Immature natural killer cell (primary cell): ENCODE measurements at places on chromosomes 2 and 18.

- peaks cover 2% of the 10 kb centered on the region for H3K27me3 ChIP-seq
- H3K4me3 ChIP-seq: no peak overlapping the region
- H3K27ac ChIP-seq: no peak overlapping the region
- DNase-seq: no peak
These were observed 117.5 kb upstream of the ZNF521 start for GRCh38 chr18:25469489-25469888.

GRCh38 chr2:177282181-177282641 is 17.7 kb upstream of the NFE2L2 start:
- H3K4me1 ChIP-seq: peaks cover 19% of the 10 kb centered on the region
- no peak overlapping the region for H3K27ac ChIP-seq
- DNase-seq: no peak
- H3K36me3 ChIP-seq: peaks cover 3% of the 10 kb centered on the region

DNA sequence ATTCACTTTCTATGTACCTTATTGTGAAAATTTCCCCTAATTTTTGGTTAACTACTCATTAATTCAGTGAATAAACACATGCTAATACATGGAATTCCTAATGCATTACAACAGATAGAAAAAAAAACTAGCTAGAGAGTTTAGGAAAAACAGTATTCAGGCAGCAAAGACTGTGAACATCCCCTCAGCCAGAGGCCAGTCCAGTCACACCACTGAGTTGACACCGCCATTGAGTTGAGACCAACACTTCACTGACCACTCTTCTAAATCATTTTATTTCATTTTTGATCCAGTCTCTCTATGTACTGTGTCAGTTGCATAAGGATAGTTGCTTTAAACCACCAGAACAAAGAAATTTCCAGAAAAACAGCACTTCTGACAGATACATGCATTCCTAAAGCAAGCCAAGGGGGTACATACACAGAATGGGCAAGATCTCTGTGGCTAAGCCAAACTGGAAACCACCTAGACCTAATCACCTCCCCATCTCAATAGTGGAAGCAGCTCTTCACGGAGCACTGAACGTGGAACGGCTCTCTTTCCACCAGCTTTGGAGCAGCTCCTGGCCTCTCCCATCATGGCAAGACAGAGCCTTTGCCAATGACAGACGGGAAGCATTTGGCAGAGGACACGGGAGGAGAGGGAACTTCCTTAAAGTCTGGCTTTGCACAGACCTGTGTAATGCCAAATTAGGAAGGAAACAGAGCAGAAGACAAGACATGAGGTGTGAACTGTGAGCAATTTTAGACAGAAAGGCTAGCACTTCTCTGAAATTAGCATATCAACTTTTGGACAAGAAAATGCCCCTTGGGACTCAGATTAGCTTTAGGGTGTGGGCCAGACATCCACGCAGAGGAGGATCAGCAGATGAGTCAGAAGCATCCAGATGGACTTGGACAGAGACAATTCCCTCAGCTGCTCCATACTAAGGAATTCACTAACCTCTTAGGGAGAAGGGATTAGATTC is 36.4 kb downstream of the CACNB4 start:
- H3K27ac ChIP-seq: no peak overlapping the region
- no peak for DNase-seq
- H3K36me3 ChIP-seq: no peaks in the 10 kb centered on the region
- peaks cover 4% of the 10 kb centered on the region for H3K27me3 ChIP-seq
- H3K4me3 ChIP-seq: no peak overlapping the region

- H3K27me3 ChIP-seq: no peaks in the 10 kb centered on the region
- no peak for DNase-seq
- H3K4me3 ChIP-seq: no peak overlapping the region
- H3K36me3 ChIP-seq: peaks cover 27% of the 10 kb centered on the region
- H3K4me1 ChIP-seq: peaks cover 8% of the 10 kb centered on the region
These were observed 17.1 kb downstream of the SNRPD1 start for GRCh38 chr18:21629089-21629832.

- DNase-seq: no peak
- H3K27me3 ChIP-seq: peaks cover 2% of the 10 kb centered on the region
- no peak overlapping the region for H3K4me3 ChIP-seq
- no peaks in the 10 kb centered on the region for H3K36me3 ChIP-seq
- H3K27ac ChIP-seq: no peak overlapping the region
These were observed 272.6 kb downstream of the ETAA1 start for GRCh38 chr2:67669766-67670165.
